ENCODE measurements at places on chromosomes 2 and 18. TPM values are rescaled to one million over a fixed set of nuclear protein-coding genes. Genes with fewer than 3 reads are reported as not detected.

DNA sequence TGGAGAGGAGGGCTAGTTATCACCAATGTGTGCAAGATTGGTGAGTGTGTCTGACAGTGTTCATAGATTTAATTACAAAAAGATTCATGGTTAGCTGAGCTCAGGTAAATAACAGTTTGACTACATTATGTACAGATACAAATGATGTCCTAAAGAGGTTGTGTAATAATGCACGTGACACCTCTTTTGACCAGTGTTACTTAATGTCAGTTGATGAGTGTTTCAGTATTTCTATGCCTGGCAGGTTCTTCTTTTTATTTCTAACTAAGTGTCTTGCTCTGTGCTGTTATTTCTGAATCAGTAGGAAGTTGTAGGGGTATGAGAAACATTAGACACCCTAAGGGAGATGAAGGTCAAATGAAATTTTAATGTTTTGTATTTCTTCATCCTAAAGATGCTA lies 7.9 kb upstream of the INHBB start:
- no peak for DNase-seq

DNA sequence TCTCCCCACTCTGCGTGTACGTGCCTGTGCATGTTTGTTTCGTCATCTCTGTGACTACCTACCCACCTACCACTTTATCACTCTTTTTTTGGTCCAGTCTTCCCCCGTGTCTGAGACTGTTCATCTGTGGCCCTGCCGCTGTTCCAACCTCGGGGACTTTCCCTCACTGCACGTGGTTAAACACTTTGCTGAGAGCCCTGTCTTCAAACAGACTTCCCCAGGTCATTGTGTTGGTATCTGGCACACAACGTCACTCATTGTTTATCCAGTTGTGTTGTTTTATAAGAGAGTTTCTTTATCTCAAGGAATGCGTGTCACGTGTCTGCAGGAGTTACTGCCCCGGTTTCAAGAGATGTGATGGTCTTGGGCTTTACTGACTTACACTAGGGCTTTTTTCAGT lies 262.0 kb upstream of the RASGRP3 start:
- DNase-seq = no peak

DNA sequence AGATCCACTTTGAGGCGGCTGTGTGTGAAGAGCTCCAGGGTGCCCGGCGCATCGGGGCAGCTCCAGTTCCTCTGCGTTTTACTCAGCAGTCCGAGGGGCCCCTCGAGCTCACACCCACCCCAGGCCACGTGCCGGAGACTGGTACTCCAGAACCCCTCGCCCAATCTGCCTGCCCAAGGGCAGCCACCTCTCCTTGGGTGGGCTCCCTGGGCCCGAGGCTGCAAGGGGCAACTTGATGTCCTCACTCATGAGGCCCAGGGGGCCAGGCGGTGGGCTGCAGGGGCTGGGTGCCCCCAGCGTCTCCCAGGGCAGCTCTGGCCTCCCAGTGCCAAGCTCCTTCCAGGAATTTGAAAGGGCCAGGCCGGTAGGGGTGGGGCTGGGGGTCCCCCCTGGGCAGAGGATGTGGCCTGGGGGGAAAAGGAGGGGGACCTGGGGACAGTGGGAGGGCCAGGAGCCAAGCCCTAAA lies 16.7 kb downstream of the RAMP1 start:
- DNase-seq = no peak

MAL gene
- 352 TPM for polyA plus RNA-seq

- no peak for DNase-seq
These were observed 66.1 kb upstream of the ID2 start for GRCh38 chr2:8615576-8616281.

GRCh38 chr2:182621810-182622209 lies 94.2 kb upstream of the DNAJC10 start:
- no peak for DNase-seq

GRCh38 chr2:1600191-1601066 lies 143.9 kb downstream of the PXDN start:
- no peak for DNase-seq

- peak; percentile 11 for DNase-seq
These were observed 439.6 kb upstream of the MMADHC start for GRCh38 chr2:150027164-150027563.

DNA sequence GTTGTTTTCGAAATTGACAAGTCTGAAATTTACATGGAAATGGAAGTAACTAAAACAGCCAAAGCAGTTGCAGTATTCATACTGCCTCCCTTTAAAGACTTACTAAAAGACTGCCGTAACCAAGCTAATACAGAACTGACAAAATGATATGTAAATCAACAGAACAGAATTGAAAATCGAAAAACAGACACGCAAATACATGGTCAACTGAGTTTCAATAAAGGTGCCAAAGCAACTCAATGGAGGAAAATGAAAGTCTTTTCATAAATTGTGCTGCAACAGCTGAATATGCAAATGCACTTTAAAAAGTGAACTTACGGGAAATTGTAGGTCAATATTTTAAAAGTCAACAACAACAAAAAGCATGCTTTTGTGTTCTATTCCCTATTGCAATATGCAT lies 34.2 kb downstream of the TMEM131 start:
- no peak for DNase-seq

GRCh38 chr18:57715671-57716070 lies 87.4 kb downstream of the ATP8B1 start:
- no peak for DNase-seq

TTR gene
- polyA plus RNA-seq = 0.16 TPM

OSGEPL1 gene
- polyA plus RNA-seq = 15.9 TPM

DSG1 gene
- polyA plus RNA-seq = 0.12 TPM

- DNase-seq = no peak
These were observed 13.2 kb upstream of the SERPINB12 start for GRCh38 chr18:63528863-63529492.

GRCh38 chr2:52805901-52806410 lies 961.6 kb upstream of the CHAC2 start:
- no peak for DNase-seq

CREG2 gene
- polyA plus RNA-seq = 0.96 TPM

DNA sequence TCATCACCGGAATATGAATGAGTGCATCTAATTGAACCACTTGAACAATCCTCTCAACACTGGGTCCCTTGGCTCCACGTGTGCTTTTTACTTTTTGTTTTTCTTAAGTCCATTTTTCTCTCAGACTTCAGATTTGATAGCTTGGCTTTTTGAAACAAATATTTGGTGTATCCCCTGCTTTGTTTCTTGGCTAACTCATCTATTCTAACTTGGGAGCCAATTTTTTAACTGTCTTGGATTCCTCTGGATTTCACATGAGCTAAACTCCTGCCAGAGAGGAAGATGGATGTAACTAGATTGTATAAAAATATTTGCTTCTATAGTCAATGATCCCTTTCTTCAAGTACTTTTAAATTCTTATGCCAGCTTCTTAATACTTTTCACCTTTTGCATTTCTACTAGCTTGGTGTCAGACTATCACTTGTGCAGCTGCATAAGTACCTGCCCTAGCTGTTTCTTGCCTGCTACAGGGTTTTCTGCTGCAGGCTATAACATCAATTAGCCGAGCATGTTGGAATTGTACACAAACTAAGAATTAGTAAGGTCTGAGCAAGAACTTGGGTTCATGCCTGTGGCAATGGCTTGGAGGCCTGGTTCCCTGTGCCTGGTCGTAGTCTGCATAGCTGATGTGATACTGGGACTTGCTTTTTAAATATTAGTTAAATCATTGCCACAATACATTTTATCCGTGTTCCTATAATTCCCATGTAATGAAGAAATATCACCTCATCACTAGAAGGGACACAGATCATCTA lies 281.5 kb downstream of the EN1 start:
- DNase-seq = no peak

- DNase-seq = no peak
These were observed 73.9 kb upstream of the SOX11 start for GRCh38 chr2:5618271-5618670.

DNA sequence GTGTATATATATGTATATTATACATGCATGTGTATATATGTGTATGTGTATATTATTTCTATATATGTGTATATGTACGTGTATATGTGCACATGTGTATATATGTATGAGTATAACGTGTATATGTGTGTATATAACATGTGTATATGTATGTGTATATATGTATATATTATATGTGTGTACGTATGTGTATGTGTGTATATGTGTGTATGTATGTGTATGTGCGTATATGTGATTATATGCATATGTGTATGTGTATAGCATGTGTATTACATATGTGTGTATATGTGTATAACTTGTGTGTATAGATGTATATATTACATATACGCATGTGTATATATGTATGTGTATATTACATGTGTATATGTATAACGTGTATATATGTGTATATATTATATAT lies 32.1 kb upstream of the ID2 start:
- DNase-seq = no peak

DNA sequence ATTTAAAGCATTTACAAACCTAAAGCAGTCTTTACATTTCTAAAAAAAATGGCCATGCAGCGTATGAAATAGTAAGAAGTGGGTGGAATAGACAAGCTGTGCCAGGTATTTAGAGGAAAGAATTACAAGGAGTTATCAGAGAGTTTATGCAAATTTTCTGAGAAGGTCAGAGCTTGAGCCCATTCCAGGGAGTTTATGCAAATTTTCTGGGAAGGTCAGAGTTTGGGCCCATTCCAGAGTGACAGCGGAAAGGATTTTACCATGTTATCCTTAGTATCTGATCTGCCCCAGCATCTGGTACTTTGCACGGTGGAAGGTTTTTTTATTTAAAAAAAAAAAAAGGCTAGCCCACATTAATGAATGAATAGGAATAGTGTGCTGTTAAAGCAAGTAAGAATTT lies 1.4 kb upstream of the DOK6 start:
- DNase-seq = no peak

GRCh38 chr2:58856100-58856499 lies 615.0 kb upstream of the FANCL start:
- DNase-seq = no peak

DNA sequence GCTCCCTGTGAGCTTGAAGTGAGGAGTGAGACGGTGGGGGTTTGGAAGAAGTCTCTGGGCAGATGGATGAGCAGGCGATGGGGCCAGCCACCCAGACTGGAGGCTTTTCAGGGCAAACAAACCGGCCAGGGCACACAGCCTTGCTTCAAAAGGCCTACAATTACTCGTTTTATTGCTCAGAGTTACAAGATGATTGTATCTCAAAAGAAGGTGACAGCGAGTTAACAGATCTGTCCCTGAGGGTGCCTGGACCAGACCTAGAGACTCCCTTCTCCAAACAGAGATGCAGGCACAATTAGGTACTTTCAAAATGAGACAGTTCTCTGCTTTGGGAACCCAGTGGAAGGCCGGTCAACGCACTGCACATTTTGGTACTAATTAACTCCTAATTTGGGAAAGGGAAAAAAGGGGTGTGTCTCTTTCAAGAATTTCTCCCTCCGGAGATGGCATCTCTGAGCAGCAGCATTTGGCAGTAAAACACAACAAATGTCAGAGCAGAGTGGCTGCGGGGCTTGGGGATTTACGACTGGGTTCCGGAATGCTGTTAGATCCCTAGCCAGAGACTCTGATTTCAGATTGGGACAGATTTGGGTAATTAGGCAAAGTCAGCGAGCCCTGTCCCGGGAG lies 226.7 kb downstream of the TTC32 start:
- peak; percentile 57 for DNase-seq

- DNase-seq = no peak
These were observed 38.8 kb downstream of the ZEB2 start for GRCh38 chr2:144481109-144481508.

- no peak for DNase-seq
These were observed 23.9 kb upstream of the CAVIN2 start for GRCh38 chr2:191870744-191871143.

TTN gene
- 1.1 TPM for polyA plus RNA-seq

DNA sequence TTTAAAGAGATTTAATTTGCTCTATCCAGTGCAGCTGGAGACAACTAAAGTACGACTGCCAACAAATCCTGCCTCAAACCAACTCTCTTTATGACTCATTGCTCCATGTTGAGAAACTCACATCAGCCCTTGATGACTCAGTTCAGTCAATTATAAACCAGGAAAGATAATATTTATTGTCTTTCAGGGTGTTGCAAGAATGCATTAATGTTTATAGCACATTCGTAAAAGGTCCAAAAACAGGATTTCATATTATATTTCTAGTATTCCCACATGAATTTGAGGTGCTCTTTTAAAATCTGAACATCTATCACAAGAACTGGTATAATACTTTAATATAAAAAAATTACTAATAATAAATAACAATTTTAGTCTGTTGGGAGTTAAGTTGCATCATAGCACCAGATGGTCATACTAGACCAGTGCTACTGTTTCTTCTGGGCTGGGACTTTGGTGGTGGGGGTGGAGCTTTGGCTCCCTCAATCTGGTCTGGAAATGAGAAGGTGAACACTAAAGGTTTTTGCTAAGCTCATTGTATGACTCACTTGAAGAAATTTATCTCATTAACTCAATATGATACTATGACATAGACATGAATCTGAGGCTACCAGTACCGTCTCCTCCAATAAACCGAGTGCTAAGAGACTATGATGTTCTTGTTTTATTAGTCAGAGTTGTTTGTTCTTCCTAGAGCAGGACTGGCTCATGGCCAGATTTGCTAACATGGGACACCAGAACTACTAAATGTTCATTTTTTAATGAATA lies 26.6 kb upstream of the MAP3K20 start:
- no peak for DNase-seq

DNA sequence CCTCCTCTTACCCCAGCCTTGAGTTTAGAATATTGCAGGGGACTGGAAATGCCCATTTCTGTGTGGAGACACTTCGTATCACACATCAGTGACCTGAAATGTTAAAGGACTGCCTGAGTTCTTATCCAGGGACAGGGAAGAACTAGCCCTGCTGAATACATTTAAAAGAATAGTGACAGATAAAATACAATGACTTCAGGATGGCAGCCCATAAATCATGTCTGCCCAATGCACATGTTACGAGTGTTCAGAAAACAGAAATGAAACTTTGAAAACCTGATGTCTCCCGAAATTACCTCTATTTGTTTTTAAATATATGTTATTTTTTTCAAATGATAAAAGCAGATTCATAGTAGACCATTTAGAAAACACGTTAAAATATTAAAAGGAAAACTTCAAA lies 22.3 kb upstream of the RAB12 start:
- no peak for DNase-seq

- no peak for DNase-seq
These were observed 9.2 kb downstream of the NMI start for GRCh38 chr2:151280271-151280670.

DNA sequence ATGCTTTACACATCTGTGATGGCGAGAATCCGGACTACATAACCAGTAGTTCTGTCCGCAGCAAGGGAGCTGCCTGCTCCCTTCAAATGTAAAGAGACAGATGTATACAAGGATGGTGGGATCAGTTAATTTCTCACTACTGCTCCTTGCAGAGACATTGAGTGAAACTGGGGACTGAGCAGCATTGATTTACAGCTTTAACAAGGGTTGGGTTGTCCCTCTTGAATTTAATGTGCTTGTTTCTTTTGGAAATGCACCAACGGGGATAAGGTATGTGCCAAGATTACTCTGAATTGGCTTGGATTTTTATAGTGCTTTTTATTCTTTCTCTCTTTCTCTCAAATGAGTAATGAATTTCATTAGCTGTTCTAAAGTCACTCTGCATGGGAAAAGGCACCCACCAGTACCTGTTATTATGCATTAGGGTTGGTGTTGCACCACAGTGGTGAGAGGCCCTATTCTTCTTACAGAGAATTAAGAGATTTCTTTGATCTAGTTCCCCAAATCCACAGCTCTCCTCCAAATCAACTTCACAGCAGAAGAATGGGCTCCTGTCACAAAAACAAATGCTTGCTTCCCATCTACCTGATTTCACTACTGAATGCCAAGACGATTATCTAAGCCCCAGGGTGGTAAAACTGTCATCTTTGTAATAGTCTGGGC lies 107.6 kb downstream of the DOCK10 start:
- peak; percentile 47 for DNase-seq

- DNase-seq = peak; percentile 8
These were observed 219.2 kb downstream of the LRP1B start for GRCh38 chr2:141911485-141912066.

Data from renal pelvis (tissue), 12 donors.